SK-N-SH (cell line): ENCODE measurements at places on chromosomes 5 and 9. TPM values are rescaled to one million over a fixed set of nuclear protein-coding genes. Genes with fewer than 3 reads are reported as not detected.

Gene HNRNPH1
- polyA plus RNA-seq: 192 and 197 TPM in 2 replicates

DNA sequence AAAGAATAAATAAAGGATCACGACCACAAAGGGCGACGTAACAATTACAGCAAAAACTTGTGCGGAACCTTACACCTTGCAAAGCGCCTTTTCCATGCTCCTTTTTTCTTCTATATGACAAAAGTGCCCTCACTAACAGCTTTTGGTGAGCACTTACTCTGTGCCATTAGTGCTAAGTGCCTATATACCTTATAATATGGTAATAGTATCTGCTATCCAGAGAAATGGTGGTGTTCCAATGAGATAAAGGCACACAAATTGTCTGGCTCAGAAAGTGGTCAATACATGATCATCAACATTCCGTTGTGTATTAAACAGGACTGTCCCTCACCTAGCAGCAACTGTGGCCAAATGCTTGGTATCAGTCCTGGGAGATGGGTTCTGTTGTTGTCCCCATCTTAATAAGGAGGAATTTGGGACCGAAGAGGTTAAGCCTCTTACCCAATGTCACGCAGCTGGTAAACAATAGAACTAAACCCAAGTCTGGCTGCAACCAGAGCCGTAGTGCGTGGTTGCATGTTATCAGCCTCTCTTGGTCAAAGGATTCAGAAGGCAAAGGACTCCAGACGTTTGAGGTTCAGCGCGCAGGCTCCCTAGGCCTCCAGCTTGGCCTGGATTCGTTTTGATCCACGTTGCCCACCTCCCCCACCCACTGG, 564 bp upstream of the TOR2A start:
- DNase-seq: no peak
- H3K27me3 ChIP-seq: no peaks in the 10 kb centered on the region
- H3K4me3 ChIP-seq: peak overlapping the region; percentile 79
- peaks cover 3% of the 10 kb centered on the region; the same call in 1 of the 2 replicates for H3K36me3 ChIP-seq
- H3K4me1 ChIP-seq: peaks cover 11% of the 10 kb centered on the region; the same call in 1 of the 2 replicates

Gene UNC13B
- 8.1 and 9.8 TPM in 2 replicates for polyA plus RNA-seq

Gene RUSC2
- polyA plus RNA-seq: 14.5 and 15.0 TPM in 2 replicates

Gene DAB2
- 23.7 and 39.9 TPM in 2 replicates for polyA plus RNA-seq

- H3K27me3 ChIP-seq: no peaks in the 10 kb centered on the region
- peaks cover 12% of the 10 kb centered on the region; the same call in 1 of the 2 replicates for H3K4me1 ChIP-seq
- H3K27ac ChIP-seq: no peak overlapping the region
- DNase-seq: no peak
Observed at GRCh38 chr5:90941002-90941720, 382.6 kb downstream of the ADGRV1 start.

DNA sequence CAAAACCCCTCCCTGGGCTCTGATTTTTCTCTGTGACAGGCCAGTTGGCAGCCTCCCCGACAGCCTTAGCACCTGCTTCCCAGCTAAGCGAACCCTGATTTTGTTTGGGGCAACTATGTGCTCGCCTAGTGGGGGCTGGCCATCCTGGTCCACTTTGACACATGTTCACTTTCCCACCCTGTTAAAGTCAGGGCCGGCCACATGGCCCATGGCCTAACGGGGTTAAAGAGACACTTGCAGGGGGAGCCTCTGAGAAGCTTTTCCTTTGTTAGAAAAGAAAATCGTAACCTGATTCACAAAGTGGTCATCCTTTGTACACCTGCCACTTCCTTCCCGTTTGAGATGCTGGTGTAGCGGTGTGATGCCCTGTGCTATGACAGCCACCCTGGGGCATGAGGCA, 1.3 kb upstream of the CACNA1B start:
- no peak overlapping the region for H3K4me3 ChIP-seq
- no peaks in the 10 kb centered on the region for H3K36me3 ChIP-seq
- H3K4me1 ChIP-seq: no peaks in the 10 kb centered on the region
- H3K27ac ChIP-seq: no peak overlapping the region
- H3K27me3 ChIP-seq: no peaks in the 10 kb centered on the region

Gene CCNJL
- 6.6 and 7.1 TPM in 2 replicates for polyA plus RNA-seq

DNA sequence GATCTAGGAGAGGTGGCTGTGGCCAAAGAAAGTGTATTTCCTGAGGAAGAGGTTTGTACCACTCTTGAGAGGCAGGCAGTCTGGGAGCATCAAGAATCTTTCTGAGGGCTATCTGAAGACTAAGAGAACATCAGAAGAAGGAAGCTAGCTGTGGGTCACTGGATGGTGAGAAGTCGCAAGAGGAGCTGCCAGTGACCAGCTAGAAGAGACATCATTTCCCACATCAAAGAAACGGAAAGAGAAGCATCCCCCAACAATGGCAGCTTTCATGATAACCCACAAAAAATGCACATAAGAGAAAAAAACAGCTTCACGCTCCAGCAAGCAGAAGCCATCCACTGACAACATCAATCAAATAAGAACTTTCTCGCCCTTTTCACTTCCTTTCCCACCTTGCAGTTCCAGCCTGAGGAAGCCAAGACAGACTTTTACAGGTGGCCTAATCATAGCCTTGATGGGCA, 25.0 kb upstream of the CEP78 start:
- no peaks in the 10 kb centered on the region for H3K36me3 ChIP-seq
- no peak for DNase-seq
- no peaks in the 10 kb centered on the region for H3K27me3 ChIP-seq
- H3K4me1 ChIP-seq: no peaks in the 10 kb centered on the region

- no peaks in the 10 kb centered on the region for H3K27me3 ChIP-seq
- H3K4me3 ChIP-seq: no peak overlapping the region
- no peaks in the 10 kb centered on the region for H3K36me3 ChIP-seq
- no peak overlapping the region for H3K27ac ChIP-seq
Observed at GRCh38 chr9:131695836-131696460, 43.9 kb downstream of the RAPGEF1 start.

- H3K4me3 ChIP-seq: no peak overlapping the region
- peaks cover 7% of the 10 kb centered on the region; the same call in 1 of the 2 replicates for H3K27me3 ChIP-seq
- no peaks in the 10 kb centered on the region for H3K4me1 ChIP-seq
- H3K27ac ChIP-seq: no peak overlapping the region
- no peak for DNase-seq
Observed at GRCh38 chr5:35203403-35203802, 26.9 kb downstream of the PRLR start.

Gene MZB1
- polyA plus RNA-seq: 0.06 TPM in 1 of 2 replicates, not detected in the other

DNA sequence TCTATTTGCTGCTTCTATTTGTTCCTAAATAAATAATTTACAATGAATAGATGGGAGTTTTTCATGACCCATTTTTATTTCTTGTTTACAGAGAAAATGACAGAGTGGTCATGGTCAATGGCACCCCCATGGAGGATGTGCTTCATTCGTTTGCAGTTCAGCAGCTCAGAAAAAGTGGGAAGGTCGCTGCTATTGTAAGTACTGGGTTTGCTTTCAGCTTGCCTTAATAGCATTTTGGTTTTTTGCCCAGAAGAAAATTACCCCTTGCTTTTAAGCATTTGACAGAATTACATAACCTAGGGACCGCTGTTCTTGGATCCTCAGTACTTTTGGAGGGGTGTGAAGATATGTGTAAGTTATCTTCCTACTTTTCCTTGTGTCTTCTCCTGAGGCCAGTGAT, 44.1 kb downstream of the TJP2 start:
- no peaks in the 10 kb centered on the region for H3K27me3 ChIP-seq
- no peaks in the 10 kb centered on the region for H3K4me1 ChIP-seq
- H3K4me3 ChIP-seq: no peak overlapping the region

Gene CDH10
- 0.10 and 0.24 TPM in 2 replicates for polyA plus RNA-seq

DNA sequence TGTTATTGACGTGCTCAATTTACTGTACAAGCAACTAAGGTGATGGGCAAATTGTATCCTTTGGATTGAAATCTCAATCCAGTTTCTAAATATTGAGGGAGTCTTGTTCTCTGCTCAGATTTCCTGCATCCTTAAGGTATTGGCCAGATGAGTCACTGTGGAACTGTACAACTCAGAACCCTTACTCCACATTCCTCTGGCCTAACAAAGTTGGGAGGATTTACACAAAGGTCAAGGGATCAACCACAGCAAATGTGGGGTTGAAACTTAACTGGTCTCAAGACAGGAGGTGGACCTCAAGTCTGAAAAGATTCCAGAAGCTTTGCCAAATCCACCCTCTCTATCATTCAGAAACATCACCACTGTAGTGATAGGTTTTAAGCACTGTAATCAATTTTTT, 81.5 kb upstream of the AGXT2 start:
- no peaks in the 10 kb centered on the region for H3K27me3 ChIP-seq
- no peak overlapping the region for H3K27ac ChIP-seq
- H3K4me3 ChIP-seq: no peak overlapping the region
- H3K36me3 ChIP-seq: no peaks in the 10 kb centered on the region

- no peaks in the 10 kb centered on the region for H3K27me3 ChIP-seq
- H3K4me3 ChIP-seq: no peak overlapping the region
- no peak for DNase-seq
- H3K27ac ChIP-seq: peak overlapping the region; percentile 23; the same call in 1 of the 2 replicates
- peaks cover 2% of the 10 kb centered on the region; the same call in 1 of the 2 replicates for H3K36me3 ChIP-seq
Observed at GRCh38 chr9:16417161-16417560, 453.3 kb downstream of the BNC2 start.

GRCh38 chr9:134532084-134532483, 109.5 kb upstream of the COL5A1 start:
- no peaks in the 10 kb centered on the region for H3K27me3 ChIP-seq
- no peak for DNase-seq
- H3K4me3 ChIP-seq: no peak overlapping the region
- H3K27ac ChIP-seq: no peak overlapping the region

DNA sequence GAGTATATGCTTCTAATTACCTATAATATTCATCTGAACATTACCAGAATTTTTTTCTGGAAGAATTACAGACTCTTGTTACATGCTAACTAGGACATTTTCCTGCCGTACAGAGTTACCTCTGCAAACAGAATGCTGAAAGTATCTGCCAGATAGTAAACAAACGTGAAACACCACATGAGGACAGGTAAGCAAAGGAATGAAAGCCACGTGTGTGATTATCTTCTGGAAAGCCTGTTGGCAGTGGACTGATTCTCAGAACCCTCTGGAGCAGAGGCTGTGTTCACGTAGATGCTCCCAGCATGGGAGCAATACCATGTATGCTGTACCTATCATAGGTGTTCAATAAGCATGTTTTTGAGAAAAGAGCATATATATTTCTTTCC, 472.6 kb downstream of the ENC1 start:
- no peak overlapping the region; the same call in 1 of the 2 replicates for H3K27ac ChIP-seq
- no peaks in the 10 kb centered on the region for H3K36me3 ChIP-seq
- H3K27me3 ChIP-seq: no peaks in the 10 kb centered on the region
- peaks cover 11% of the 10 kb centered on the region; the same call in 1 of the 2 replicates for H3K4me1 ChIP-seq
- H3K4me3 ChIP-seq: no peak overlapping the region
- no peak for DNase-seq

Gene HRCT1
- polyA plus RNA-seq: 2.0 and 3.0 TPM in 2 replicates

DNA sequence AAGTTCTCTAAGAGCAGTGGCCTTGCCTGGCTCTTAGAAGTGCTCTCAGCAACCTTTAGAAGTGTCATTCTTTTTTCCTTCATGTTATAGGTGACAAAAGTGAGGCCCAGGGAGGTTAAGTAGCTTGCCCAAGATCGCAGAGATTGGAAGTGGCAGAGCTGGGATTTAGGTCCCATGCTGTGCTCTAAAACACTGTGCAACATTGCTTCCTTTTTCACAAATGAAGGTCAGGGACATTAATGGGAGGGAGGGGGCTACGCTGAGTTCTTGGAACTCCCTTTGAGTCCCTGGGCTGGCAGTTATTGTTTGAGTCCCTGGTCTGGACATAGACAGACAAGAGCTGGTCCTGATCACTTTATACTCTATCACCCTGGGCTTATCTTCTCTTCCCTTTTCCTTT, 45.3 kb downstream of the PAM start:
- H3K4me1 ChIP-seq: peaks cover 11% of the 10 kb centered on the region
- no peaks in the 10 kb centered on the region for H3K36me3 ChIP-seq
- DNase-seq: no peak
- H3K27me3 ChIP-seq: no peaks in the 10 kb centered on the region
- no peak overlapping the region for H3K4me3 ChIP-seq
- H3K27ac ChIP-seq: peak overlapping the region; percentile 24

Gene TMEM252
- not detected in 2 replicates for polyA plus RNA-seq

GRCh38 chr9:98778711-98779530, 17.4 kb downstream of the ANKS6 start:
- no peaks in the 10 kb centered on the region for H3K4me1 ChIP-seq
- H3K27ac ChIP-seq: no peak overlapping the region
- no peaks in the 10 kb centered on the region for H3K27me3 ChIP-seq

GRCh38 chr9:136103651-136104487, 8.8 kb upstream of the NACC2 start:
- no peaks in the 10 kb centered on the region for H3K27me3 ChIP-seq
- H3K36me3 ChIP-seq: no peaks in the 10 kb centered on the region
- DNase-seq: no peak
